ENCODE measurements at places on chromosomes 11 and 22. TPM values are rescaled to one million over a fixed set of nuclear protein-coding genes. Genes with fewer than 3 reads are reported as not detected.

DNA sequence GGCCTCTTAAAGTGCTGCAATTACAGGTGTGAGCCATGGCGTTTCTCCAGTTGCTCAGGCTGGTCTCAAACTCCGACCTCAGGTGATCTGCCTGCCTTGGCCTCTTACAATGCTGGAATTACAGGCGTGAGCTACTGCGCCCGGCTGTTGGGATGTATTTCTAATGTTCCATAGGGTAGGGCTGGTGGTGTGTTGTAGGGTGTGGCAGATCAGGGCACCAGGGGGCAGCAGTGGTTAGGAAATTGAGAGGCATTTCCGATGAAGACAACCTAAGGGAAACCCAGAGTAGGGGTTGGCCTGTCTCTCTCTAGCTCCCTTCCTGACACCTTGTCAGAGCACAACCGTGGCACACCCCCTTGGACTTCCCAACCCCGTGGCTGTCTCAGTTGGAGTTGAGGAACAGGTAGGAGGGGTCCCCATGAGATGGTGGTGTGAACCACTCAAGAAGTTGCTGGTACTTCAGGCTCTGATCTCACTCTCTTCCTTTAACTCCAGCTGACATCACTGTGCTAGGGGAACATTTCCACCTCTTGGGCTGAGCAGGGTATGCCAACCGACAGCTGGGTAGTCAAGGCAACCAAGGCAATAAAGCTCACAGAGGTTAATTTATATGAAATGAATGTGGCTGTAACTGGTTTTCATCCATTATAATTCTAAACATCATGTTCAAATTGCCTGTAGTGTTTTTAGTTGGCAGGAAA, 33.0 kb downstream of the YWHAH start:
- DNase-seq, result peak; percentile 35

HEPN1 gene
- not detected for total RNA-seq

DNA sequence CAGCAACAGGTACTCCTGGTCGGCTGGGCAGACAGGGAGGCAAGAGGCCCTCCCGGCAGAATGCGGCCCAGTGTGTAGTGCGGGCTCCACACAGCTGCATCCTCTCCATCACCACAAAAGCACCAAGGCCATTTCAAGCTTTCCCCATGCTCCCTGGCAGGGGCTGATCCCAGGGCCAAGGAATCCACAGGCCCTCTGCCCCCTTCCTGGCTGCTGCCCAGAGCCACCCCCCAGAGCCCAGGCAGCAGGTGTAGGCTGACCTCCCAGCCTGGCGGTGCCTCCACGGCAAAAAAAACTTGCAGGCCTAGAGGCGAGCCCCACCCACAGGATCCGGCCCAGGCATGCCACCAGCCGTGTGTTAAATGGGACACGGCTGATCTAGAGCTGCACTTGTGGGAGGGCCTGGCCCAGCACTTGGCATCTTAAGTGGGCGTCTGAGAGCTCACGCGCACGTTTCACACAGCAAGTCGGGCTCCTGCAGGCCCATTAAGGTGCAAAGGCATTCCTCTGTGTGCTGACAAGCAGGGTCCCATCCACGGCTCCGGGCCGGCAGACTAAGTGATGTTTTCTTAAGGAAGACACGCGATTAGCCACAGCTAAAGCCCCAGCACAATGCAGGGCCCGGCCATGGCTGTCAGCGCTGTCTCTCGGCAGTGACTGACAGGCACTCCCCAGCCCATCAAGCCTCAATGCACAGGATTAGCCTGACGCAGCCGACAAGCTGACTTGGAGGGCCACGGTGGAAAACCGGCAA, 19.8 kb upstream of the GNB1L start:
- DNase-seq, result no peak

DNA sequence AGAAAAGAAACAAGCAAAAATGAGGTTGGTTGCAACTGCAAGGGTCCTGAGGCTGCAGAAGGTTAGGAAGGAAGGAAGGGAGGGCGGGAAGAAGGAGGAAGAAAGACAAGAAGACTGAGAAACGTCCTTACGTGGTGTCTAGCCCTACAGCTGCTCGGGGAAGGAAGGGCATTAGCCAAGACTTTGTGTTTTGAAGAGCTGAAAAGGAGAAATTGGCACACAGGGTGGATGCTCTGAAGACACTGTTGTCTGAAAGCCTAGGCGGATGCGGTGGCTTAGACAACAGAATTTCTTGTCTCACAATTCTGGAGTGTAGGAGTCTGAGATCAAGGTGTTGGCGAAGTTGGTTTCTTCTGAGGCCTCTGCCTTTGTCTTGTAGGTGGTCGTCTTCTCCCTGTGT, 60.7 kb downstream of the MCM5 start:
- DNase-seq, result no peak

RAC2 gene
- total RNA-seq, result 12.8 TPM

DNA sequence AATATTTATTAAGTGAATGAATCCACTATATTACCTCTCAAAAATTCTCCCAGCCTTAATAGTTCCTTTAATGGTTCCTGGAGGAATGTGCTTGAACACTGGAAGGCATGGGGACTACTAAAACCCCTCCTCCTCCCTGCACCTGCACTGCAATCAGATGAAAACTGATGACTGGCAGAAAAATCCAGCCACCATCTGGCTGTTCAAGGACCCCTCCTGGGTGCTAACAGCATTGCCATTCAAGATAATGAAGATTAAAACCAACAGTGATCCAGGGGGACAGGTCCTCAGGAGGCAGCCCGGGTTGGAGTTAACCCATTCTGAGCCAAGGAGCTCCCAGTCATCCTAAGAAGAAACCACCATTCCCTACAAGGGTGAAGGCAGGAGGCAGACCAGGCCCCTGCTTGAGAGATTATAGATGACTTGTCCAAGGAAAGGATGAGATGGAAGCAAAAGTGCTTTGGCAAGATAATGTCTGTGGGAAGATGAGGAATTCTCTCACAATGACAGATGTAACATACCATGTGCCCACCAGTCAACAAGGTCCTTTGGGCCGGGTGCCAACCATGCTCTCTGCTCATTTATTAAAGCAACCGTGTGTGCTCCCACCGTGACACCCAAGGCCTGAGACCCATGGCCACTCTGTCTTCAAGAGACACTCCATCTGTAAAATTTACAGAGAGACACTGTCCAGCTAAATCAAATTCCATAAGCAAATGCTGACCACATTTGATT, 90.6 kb downstream of the LARGE1 start:
- DNase-seq, result no peak

GRCh38 chr11:127308291-127308690, 307.7 kb upstream of the KIRREL3 start:
- no peak for DNase-seq
